Mononuclear cell (primary cell): ENCODE measurements at places on chromosomes 16 and 17. TPM values are rescaled to one million over a fixed set of nuclear protein-coding genes. Genes with fewer than 3 reads are reported as not detected.

The KRTAP9-2 gene
- not detected for total RNA-seq

The KANSL1 gene
- 216 TPM for total RNA-seq

The CAVIN1 gene
- 0.21 TPM for total RNA-seq

The OTOA gene
- 0.31 TPM for total RNA-seq

The OR1A1 gene
- not detected for total RNA-seq

The PLA2G10 gene
- not detected for total RNA-seq

The SLC16A6 gene
- total RNA-seq, result 35.9 TPM

The HSD17B2 gene
- total RNA-seq, result not detected

The WFDC1 gene
- total RNA-seq, result 0.10 TPM

The CA5A gene
- under 0.01 TPM for total RNA-seq

The KRTAP9-8 gene
- not detected for total RNA-seq

The ATP1B2 gene
- total RNA-seq, result not detected

The ZFHX3 gene
- total RNA-seq, result 2.6 TPM

The PKMYT1 gene
- total RNA-seq, result 1.3 TPM

The KLHL10 gene
- total RNA-seq, result not detected

The ACBD4 gene
- 6.9 TPM for total RNA-seq

The PNMT gene
- total RNA-seq, result not detected

The DOC2B gene
- 0.10 TPM for total RNA-seq

The C17orf50 gene
- not detected for total RNA-seq

The FAM234A gene
- 22.1 TPM for total RNA-seq

The CDRT15L2 gene
- total RNA-seq, result not detected

The ZNF205 gene
- 0.52 TPM for total RNA-seq

The ATP2A3 gene
- 76.6 TPM for total RNA-seq

The CD79B gene
- total RNA-seq, result 26.0 TPM

The SSTR5 gene
- total RNA-seq, result not detected
